ENCODE measurements at places on chromosomes 13 and 19.

DNA sequence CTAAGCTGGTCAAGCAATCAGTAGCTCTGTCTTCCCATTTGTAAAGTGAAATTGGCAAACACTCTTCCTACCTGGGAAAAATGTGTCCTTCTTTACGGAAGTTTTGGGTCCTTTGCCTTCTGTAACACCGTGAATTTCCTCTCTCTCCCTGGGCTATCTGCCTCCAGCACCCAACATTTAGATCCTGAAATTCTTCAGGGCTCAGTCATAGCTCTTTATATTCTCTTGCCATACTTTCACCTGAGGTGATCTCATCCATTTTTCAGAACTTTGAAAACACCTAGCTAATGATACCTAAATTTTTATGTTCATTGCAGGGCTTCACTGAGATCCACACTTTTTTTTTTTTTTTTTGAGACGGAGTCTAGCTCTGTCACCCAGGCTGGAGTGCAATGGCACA lies 1042.2 kb downstream of the DIAPH3 start:
- no peak for DNase-seq

DNA sequence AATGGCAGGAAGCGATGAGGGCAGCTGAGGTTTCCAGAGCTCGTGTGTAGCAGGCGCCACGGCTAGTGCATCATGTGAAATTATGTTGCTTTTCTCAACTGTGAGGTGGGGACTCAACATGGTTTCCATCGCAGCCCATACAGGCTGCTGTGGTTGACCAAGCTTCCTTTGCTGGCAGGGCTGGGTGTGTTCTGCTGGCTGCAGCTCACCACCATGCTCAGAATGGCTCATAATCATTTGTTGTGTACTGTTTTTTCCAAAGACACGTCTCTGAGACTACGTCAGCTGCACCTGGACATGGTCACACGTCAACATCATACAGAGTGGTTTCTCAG lies 16.1 kb upstream of the RASA3 start:
- no peak for DNase-seq

DNA sequence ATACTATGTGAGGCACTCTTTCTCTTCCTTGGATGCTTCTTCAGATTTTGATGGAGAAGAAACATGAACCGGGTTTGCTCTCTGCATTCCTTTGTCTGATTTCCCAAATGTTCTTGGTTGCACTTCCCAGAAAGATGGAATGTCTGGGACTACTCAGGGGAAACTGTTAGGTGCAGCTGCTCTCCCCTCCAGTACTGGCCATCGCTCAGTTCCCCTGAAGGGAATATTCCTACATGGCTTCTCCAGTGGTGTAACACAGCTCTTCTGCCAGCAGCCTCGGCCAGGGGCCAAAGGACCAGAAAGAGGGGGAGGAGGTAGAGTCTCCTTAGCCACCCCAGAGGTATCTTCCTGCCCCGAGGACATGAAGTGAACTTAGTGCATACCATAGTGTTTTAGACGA lies 33.5 kb upstream of the SPRY2 start:
- DNase-seq = no peak

DNA sequence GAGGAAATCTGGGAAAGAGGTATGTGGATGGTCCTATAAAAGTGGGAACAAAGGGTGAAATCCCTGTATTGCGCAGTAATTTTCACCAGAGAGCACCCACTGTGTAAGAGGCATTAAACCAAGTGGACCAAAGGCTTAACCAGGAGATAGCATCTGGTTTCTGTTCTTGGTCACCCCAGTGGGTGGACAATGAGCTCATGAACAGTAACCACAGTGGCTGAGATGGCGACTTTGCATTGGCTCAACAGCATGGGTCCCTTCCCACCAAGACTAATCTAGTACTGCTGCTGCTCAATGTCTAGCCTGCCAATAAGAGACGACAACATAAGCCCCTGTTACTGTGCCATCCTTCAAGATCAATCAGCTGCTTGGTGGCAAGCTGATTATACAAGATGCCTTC lies 36.6 kb downstream of the CCDC169 start:
- DNase-seq = no peak

All from NCI-H1694 treated with DMSO at 0.1 percent for 48 hours (cell line).